Fibroblast of lung (primary cell): ENCODE measurements at places on chromosomes 11 and 22.

DNA sequence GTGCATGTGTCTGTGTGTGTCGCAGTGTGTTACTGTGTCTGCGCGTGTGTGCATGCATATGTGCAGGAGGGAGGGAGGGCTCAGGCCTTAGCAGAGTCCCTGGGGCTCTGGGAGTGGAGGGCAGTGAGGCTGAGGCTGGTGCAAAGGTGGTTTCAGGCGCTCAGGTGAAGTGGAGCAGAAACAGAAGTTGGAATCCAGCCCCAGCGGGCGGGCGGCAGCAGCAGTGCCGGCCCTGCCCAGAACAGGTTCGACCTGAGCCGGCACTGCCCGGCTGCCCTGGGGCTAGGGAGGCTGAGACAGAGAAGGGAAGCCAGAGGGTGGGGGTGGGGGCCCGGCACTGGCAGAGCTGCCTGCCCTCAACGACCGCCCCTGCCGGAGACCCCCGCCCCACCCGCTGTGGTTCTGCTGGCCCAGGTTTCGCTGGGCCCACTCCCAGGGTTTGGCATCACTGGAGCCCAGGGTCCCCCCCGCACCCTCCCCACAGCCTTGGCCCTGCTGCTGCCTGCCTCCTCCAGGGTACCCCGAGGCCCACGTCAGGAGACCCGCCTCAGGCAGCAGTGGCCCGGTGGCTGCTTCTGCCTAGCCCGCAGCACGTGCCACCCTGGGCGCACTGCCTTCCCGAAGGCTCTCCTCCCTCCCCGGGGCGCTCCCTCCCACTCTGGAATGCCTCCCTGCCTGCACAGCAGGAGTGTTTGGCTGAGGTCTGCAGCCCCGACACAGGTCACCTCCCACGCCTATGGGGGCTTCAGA, 13.3 kb downstream of the ASCL2 start:
- no peak for DNase-seq

- no peak for DNase-seq
These were observed 30.6 kb upstream of the HSD17B12 start for GRCh38 chr11:43649921-43650320.

GRCh38 chr11:32511926-32512325, 71.7 kb upstream of the EIF3M start:
- DNase-seq = no peak

DNA sequence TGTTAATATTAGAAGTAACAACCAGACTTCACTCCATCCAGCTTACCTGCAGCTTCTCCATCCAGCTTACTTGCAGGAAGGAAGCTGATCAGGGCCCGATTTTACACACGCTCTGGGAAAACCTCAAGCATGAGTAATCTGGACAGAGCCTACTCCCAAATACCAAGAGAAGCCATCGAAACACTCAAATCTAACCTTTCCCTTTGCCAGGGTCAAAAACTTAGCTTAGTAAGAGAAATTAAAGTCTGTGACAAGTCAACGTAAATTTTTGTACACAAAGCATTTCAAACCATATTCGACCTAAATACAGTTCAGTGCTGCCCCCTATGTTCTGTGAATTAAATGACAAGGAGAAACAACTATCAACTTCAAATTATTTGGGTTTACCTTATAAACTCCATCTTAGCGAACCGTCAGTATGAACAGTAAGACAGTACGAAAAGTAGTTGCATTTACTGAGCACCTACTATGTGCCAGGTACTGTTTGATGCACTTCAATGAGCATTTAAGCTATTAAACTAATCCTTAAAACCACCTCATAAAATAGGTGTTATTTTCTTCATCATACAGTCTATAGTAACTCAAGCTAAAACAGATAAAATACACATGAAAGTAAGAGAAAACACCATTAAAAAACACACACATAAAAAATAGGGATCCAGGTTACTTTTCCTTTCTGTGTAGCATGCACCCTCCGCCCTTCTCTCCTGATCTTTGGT, 36.9 kb downstream of the ARFGAP3 start:
- DNase-seq = peak; percentile 77

DNA sequence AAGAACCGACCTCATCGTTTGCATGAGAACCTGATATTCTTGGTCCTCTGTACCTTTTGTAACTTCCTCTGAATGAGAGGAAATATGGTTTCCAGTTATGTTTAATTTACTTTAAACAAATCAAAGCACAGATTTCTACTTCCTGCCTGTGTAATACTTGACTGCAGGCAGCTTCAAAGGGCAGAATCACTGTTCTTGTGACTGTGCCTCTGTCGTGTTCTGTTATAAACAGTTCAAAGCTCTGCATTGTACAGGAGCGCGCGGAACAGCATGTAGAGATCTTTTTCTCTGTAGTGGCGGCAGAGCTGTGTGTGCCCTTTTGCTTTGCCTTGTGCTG, 73.2 kb upstream of the CLDN5 start:
- DNase-seq = no peak

DNA sequence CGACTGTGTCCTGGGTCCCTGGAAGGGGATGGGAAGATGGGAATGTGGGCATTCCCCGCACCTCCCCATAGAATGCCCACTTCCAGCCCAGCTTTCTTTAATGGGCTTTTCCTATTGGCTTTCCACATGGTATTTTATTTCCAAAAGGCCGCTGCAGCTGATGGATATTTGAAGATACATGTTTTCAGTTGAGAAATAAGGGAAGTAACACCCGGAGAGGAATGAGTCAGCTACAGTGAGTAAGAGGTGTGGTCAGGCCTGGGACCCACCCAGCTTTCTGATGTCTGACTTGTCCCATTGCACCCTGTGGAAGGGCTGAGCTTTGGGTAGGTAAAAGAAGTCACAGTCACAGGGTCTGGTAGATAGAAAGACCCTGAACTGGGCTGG, 476.9 kb downstream of the MIAT start:
- peak; percentile 96 for DNase-seq

DNA sequence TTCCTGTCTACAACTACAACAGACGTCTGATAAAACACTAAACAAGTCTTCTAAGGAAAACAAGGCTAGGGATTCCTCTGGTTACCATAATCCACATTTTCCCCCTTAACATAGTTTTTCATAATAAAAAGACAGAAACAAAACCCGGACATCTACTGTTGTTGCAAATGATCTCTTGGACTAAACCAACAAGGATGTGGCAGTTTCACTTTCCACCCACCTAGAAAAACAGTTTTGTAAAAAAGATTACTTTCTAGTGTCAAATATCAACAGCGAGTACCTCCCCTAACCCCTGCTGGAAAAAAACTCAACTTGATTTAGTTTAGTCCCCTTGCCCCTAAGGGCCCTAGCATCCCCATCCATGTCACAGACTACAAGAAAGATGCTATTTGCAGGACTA, 5.4 kb downstream of the GNG3 start:
- no peak for DNase-seq

- peak; percentile 91 for DNase-seq
These were observed 34.7 kb downstream of the CCDC83 start for GRCh38 chr11:85889676-85890579.

GRCh38 chr11:47434011-47434786, 8.0 kb upstream of the PSMC3 start:
- DNase-seq = peak; percentile 54

- no peak for DNase-seq
These were observed 28.9 kb upstream of the CHRM4 start for GRCh38 chr11:46420513-46420912.

GRCh38 chr22:36415415-36416168, 27.8 kb upstream of the MYH9 start:
- DNase-seq = no peak

DNA sequence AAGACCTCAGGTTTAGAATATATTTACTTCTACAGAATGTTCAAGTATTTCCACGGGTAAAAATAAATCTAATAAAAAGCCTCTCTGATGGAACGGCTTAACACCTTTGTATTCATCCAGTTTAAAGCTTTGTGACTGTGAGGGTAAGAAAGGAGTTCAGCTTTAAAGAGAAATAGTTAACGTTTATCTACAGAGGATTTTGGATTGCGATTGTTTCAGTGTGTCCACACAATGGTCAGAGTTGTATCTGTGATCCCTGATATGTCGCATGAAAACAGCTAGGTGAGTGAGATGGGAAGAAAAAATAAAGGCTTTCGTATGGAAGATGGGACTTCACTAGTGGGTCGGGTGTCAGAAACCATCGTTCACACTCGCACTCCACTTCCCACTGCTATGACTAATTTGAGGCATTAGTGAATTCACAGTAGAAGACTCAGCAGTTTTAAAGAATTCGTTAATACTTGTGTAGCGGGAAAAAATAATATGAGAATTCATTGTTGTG, 1.6 kb downstream of the APLP2 start:
- DNase-seq = peak; percentile 57

DNA sequence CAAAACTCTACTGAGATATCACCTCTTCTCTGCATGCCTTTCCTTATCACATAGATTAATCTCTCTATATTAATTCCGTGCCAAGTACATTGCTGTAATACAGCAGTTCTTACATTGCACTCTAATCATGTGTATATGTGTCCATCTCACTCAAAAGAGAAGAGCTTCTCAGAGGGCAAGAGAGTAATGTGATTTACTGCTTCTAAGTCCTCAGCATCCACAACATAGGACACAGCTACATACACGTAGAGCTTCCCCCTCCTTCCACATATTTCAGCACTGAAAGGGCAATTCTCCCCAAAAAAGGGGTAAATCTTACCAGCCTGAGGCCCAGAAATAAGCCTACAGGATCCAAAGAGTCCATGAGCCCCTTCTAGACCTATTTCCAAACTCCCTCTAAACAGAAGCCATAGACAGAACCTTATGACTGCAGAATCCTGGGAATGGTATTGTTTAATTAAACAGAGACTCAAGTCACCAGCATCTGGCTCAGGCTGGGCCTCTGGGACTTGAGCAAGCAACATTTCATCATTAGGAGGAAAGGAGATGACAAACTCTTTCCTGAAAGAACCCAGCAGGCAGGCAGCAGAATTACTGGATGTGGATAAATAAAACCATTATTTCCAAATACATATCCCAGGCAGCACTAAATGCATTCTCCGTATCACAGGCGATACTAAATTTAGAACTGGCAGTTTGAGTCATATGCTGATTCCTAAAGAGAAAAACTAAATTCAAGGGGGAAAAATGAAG, 87.2 kb downstream of the KCNC1 start:
- DNase-seq = peak; percentile 90

DNA sequence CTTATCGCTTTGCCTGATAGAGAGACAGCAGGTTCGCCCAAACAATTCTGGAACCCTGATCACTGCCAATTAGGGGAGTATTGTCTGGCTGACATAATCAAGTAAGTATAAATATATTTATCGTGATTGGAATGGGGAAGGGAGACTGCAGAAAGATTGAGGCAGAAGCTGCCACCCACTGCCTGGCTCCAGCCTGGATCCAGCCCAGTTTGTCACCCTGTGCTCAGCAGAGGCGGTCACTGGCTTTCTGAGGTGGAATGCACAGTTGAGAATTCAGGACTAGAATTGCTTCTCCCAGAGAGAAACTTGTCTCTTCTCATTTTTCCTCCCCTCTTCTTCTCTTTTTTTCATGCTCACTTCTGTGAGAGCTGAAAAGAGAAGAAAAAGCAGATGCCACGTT, 25.9 kb downstream of the GRAP2 start:
- no peak for DNase-seq

DNA sequence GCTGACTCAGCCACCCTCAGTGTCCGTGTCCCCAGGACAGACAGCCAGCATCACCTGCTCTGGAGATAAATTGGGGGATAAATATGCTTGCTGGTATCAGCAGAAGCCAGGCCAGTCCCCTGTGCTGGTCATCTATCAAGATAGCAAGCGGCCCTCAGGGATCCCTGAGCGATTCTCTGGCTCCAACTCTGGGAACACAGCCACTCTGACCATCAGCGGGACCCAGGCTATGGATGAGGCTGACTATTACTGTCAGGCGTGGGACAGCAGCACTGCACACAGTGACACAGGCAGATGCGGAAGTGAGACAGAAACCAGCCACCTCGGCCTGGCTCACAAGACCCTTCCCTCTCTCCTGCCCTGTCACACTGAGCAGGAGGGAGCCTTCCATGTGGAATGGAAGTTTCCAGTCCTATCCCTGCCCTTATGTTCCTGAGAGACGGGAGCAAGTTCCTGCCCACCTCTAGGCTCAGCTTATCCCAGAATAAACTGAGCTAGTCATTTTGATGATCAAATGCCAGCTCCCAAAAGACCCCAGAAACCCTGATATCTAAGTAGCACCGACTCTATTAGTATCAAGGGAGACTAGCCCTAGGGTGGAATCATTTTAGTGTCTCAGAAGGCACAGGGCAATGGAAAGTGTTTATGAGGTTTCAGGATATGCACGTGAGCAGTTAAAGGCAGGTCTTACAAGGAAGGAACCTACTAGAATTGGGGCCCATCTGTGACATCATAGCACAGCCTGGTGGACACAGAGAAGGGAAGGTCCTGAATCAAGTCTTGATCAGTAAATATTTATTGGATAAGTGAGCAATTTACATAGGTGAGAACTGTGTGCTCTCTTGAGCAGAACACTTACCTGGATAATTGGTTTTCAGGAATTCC, 6.3 kb upstream of the IGLL5 start:
- no peak for DNase-seq

GRCh38 chr11:48006301-48006992, 26.1 kb downstream of the PTPRJ start:
- DNase-seq = peak; percentile 82

DNA sequence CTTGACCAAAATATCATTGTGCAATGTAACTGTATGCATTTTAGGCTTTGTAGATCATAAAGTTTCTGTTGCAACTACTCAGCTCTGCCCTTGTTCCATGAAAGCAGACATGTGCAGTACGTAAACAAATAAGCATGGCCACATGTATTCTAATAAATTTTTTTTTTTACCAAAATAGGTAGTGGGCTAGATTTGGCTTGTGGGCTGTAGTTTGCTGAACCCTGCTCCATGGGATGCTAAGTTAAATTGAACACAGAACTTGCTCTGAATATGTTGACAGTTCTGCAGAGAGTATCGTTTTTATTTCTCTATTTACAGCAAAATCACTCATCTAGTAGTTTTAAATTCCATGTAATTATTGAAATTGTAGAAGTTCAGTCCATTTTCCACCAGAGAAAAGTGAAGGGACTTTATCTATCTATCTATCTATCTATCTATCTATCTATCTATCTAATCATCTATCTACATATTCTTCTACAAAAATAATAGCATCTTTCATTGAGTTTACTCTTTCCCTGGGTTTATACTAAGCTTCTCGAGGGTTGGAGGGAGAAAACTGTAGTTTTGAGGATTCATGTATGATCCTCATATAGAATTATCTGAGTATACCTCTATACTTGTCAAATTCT, 9.5 kb upstream of the OOSP4A start:
- no peak for DNase-seq

- DNase-seq = no peak
These were observed 108.5 kb downstream of the TSPAN18 start for GRCh38 chr11:44835296-44835695.

GRCh38 chr11:35304386-35304775, 115.0 kb downstream of the SLC1A2 start:
- peak; percentile 74 for DNase-seq
